Left renal cortex interstitium (tissue), 4 donors: ENCODE measurements at places on chromosomes 13 and 19. TPM values are rescaled to one million over a fixed set of nuclear protein-coding genes. Genes with fewer than 3 reads are reported as not detected.

Gene C1QTNF9B
- polyA plus RNA-seq, result 0.85 TPM

Gene CRX
- polyA plus RNA-seq, result not detected

DNA sequence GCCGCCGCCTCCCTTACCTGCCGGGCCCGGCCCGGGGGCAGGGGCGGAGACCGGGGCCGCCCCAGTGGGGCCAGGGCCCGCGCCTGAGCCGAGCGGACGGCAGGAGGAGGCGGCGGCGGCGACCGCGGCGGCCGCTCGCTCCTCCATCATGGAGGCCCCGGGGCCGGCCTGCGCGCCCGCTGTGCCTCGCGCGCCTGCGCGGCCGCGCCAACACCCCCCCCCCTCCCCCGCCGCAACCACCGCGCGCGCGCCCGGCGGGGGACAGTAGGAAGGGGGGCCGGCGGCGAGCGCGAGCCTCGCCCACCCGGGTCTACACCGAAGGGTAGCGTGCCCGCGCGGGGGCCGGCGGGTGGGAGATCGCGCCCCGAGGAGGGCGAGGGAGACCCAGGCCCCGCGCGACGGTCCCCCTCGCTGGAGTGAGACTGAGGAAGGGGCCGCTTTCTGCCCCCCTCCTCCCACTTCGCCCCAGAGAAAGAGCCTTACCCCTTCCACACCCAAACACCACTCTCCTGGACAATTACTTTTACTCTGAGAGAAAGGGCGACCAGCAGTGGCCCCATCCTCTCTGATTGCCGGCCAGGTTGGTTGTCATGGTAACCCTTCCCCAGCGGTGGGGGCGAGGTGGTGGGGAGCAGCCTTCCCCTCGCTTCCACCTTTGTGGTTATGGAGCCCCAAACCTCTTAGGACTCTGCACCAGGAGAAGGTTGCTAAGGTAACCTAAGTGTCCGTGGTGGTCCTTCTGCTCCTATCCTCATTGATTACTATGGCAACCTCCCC lies at the start of gene STRN4:
TSS of gene STRN4 (minus strand) at position 170 of the 777 bp plus-strand sequence. CDS start at position 150, 20 bp downstream.
- DNase-seq, result no peak

DNA sequence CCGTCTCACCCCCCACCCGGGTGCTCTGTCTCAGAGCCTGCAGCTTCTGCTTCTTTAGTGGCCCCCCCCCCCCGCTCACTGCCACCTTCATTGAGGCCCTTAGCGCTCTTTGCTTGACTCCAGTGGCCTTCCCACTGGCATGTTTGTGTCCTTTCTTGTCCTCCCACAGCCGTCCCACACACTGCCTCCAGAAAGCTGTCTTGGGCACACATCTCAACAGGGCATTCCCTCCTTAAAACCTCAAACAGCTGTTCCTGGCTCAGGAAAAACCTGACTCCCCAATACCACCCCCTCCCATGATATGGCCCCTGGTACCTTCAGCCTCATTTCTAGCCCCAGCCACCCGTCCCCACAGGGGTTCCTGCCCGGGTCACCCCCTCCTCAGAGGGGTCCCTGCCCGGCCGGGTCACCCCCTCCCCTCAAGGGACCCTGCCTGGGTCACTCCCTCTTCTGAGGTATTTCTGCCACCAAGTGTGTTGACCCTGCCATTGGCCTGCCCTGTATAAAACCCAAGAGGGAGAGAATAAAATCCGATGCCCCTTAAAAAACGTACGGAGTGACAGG lies 8.9 kb downstream of the B3GLCT start:
- DNase-seq, result no peak

DNA sequence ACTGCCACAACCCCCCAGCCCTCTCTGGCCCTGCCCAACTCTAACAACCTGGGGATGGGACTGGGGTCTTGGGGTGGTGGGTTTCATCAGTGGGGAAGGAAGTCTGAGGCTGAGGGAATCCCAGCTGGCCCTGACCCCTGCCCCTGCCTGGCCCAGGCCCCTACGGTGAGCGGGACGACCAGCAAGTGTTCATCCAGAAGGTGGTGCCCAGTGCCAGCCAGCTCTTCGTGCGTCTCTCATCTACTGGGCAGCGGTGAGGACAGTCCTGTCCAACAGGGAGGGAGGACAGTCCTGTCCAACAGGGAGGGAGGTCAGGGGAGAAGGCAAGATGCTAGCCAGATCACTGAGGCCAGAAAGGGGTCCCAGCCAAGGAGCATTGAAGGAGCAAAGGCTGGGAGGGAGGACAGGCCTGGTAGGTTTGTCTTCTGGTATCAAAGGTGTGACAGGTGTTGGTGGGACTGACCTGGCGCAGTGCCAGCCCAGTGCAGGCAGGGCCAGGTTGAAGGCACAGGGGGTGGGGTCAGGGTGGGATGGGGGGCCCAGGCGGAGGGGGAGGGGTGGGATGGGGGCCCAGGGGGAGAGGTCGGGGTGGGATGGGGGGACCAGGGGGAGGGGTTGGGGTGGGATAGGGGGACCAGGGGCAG lies 12.1 kb upstream of the LTBP4 start:
- DNase-seq, result no peak

DNA sequence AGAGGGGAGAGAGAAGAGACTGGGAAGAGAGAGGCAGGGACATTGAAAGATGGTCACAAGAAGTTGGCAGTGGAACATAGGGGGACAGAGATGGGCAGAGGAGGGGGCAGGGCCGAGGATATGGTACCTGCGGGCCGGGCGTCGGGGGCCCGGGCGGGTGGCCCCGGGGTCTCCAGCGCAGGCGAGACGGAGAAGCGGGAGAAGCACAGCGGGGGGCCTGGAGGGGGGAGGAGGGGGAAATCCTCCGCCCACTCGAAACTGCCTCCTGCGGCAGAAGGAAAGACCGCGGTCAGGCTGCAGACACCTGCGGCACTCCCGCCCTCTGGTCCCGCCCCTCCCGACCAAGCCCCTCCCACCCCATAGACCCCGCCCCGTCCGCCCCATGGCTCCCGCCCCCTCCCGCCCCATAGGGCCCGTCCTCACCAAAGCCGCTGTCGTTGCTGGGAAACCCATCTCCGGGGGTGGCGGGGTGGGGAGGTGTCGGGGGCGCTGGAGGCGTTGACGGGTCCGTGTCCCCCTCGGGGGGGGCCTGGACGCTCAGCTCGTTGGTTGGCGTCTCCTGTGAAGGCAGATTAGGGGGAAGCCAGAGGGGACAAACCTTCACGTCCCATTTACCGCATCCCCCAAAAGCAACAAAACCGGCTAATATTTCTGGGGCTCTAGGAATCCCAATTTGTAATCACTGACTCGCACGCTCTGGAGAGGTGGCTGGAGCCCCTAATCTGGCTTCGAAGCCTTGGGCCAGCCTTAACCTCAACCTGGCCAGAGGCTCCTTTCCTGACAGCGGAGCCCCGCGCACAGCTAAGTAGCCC lies 20.4 kb downstream of the LMTK3 start:
- no peak for DNase-seq

- no peak for DNase-seq
Measured at GRCh38 chr13:68714292-68714691, 1393.3 kb upstream of the ATXN8OS start.

DNA sequence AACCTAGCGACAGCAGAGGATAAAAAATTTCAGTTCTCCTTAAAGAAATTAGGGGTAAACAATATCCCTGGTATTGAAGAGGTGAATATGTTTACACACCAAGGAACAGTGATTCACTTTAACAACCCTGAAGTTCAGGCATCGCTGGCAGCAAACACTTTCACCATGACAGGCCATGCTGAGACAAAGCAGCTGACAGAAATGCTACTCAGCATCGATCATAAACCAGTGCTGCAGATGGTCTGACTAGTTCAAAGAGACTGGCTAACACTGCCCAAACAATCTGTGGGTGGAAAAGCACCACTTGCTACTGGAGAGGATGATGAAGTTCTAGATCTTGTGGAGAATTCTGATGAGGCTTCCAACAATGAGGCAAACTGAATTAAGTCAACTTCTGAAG lies 19.9 kb upstream of the ACOD1 start:
- no peak for DNase-seq
